ENCODE measurements at places on chromosomes 7 and 10. TPM values are rescaled to one million over a fixed set of nuclear protein-coding genes. Genes with fewer than 3 reads are reported as not detected.

- H3K4me1 ChIP-seq, result no peaks in the 10 kb centered on the region
- no peak overlapping the region for H3K27ac ChIP-seq
- H3K36me3 ChIP-seq, result no peaks in the 10 kb centered on the region
- H3K27me3 ChIP-seq, result no peaks in the 10 kb centered on the region
- no peak overlapping the region for H3K4me3 ChIP-seq
- no peak for DNase-seq
Measured at GRCh38 chr10:60662917-60663614, 115.2 kb upstream of the CDK1 start.

DNA sequence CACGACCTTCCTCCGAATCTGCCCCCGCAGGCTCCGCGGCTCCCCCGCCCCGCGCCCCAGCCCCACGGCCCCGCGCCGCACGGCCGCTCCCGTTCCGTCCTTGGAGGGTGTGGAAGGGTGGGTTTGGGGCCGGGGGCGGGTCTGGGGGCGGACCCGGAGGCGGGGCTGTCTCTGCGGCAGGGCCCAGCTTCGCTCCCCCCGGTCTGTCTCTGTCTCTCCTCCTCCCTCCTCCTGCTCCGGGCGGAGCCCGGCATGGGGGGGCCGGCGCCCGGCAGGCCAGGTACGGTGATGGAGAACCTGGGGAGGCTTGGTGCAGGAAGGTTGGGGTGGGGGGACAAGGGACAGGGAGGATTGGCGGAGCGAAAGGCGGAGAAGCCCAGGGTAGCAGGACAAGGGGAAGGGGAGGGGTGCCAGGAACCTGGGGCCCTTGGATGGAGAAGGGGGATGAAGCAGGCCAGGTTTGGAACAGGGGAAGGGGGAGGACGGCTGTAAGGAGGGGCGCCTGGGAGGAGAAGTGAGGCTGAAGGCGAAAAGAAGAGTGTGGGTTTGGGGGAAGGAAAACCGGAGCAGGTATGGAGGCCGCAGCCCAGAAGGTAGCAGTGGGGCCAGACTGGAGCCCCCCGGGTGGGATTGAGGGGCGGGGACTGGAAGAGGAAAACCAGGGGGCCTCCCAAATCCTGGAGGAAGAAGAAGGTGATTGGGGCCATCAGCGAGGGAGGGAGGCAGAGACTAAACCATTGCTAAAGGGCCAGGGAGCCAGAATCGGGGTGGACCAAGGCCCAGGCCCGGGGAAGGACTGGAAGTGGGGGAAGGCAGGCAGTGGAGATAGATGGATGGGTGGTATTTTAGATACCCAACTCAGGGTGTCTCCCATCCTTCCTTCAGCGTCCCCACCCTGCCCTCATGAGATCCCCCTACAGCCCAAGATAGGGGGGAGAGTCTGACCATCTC is at the start of gene NYAP1:
NYAP1 (plus strand) TSS at position 206 of the 951 bp plus-strand sequence. CDS start 1,385 bp downstream, outside the sequence.
- peak within 1 kb of the TSS; percentile 60 for H3K4me3 ChIP-seq
- peaks cover 25% of the 10 kb centered on the region for H3K4me1 ChIP-seq
- no peaks in the 10 kb centered on the region for H3K27me3 ChIP-seq
- peak; percentile 69 for DNase-seq
- no peaks in the 10 kb centered on the region for H3K36me3 ChIP-seq
- H3K27ac ChIP-seq, result peak within 1 kb of the TSS; percentile 52

- DNase-seq, result no peak
- no peaks in the 10 kb centered on the region for H3K4me1 ChIP-seq
- H3K27ac ChIP-seq, result no peak overlapping the region
- no peak overlapping the region for H3K4me3 ChIP-seq
- H3K36me3 ChIP-seq, result no peaks in the 10 kb centered on the region
Measured at GRCh38 chr10:34528320-34528719, 286.8 kb downstream of the PARD3 start.

DNA sequence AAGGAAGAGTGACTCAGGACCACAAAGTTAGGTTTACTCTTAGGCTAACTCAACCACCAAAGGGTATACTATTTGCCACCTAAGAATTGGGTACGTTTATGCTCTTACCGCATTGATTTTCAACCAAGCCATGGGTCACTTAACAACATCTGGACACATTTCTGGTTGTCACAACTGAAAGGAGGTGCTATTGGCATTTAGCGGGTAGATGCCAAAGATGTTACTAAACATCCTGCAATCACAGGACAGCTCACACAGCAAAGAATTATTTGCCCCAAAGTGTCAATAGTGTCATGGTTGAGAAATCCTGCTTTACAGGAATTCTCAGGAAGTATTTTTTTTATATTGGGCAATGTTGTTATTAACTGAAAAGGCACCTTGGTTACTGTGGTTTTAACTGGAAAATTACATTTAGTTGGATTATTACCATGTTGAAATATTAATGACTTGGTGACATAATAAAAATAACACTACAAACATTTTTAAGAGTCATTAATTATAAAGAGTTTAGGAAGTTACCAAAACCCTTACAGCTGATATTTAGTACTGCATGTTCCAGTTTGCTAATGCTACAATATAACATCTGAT is 185.0 kb upstream of the TMEM196 start:
- H3K4me3 ChIP-seq, result no peak overlapping the region
- no peak overlapping the region for H3K27ac ChIP-seq
- no peaks in the 10 kb centered on the region for H3K4me1 ChIP-seq
- no peaks in the 10 kb centered on the region for H3K36me3 ChIP-seq

The KCNH2 gene
- total RNA-seq, result 8.5 TPM

The RUFY2 gene
- total RNA-seq, result 25.5 TPM

GRCh38 chr10:72306215-72306760 is 32.6 kb downstream of the DDIT4 start:
- H3K27ac ChIP-seq, result no peak overlapping the region
- H3K27me3 ChIP-seq, result no peaks in the 10 kb centered on the region
- no peak for DNase-seq
- no peak overlapping the region for H3K4me3 ChIP-seq
- H3K4me1 ChIP-seq, result peaks cover 5% of the 10 kb centered on the region
- no peaks in the 10 kb centered on the region for H3K36me3 ChIP-seq

The RELN gene
- total RNA-seq, result 3.9 TPM

DNA sequence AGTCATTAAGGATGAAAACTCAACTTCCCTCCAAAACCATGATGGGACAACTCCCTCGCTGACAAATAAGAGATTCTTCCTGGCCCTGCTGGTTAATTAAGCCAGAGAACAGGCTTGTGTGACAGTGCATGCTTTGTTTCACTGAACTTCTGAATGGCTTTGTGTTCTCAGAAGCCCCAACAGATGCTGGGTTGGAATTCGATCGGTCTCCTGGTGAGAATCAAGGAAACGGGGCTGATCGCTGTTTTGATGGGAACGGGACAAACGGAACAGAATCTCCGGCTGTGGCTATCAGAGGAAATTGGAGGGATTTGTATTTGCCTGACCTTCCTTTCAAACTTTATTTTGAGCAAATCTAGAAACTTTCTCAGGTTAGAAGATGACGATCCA is 145.0 kb downstream of the RNF216 start:
- peak overlapping the region; percentile 25 for H3K27ac ChIP-seq
- DNase-seq, result no peak
- peaks cover 37% of the 10 kb centered on the region for H3K4me1 ChIP-seq
- H3K27me3 ChIP-seq, result no peaks in the 10 kb centered on the region

The NEUROG3 gene
- total RNA-seq, result 1.2 TPM
